ENCODE measurements at places on chromosomes 12 and 14.

DNA sequence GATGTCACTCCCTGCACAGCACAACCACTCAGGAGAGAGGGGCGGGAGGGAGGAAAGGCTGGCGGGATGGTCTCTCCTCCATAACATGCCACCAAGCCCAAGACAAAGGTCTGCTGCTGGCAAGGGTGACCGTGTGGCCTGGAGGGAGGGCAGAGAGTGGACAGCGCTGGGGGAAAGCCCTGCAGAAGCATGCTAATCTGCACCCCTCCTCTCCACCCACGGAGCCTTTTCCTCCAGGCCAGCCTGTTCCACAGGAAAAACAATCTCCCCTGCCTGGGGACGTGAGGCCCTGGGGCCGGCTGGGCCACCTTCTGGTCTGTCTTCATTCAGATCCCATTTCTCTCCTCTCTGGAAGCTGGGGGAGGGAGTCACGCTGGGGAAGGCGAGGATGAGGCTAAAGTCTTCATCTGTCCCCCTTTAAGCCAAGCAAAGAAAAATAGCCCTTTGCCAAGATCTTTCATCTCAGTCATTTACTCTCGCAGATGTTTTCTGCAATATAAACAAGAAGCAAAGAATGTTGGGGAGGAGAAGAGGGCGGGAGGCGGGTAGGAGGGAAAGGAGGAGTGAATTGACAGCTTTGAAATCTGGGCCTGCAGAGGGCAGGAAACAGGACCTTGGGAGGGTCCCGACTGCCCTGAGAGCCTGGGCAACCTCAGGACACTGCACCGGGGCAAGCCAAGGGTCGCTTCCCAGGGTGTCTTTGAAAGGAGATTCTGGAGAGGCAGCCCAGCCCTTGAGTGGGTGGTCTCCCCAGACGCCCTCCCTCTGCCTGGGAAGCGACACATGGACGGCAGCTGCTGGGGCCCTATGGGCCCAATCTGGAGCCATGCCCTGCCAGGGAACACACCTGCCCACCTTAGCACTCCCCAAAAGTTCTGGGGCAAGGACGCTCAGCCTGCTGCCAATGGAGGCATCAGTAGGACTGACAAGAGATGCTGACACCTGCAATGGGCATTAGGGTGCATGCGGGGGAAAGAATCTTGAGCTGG lies 133.6 kb downstream of the ZFP36L1 start:
- peak; percentile 12 for DNase-seq

- DNase-seq: no peak
These were observed 7.9 kb downstream of the MIA2 start for GRCh38 chr14:39241637-39242036.

- no peak for DNase-seq
These were observed 359.7 kb downstream of the AACS start for GRCh38 chr12:125424909-125425308.

DNA sequence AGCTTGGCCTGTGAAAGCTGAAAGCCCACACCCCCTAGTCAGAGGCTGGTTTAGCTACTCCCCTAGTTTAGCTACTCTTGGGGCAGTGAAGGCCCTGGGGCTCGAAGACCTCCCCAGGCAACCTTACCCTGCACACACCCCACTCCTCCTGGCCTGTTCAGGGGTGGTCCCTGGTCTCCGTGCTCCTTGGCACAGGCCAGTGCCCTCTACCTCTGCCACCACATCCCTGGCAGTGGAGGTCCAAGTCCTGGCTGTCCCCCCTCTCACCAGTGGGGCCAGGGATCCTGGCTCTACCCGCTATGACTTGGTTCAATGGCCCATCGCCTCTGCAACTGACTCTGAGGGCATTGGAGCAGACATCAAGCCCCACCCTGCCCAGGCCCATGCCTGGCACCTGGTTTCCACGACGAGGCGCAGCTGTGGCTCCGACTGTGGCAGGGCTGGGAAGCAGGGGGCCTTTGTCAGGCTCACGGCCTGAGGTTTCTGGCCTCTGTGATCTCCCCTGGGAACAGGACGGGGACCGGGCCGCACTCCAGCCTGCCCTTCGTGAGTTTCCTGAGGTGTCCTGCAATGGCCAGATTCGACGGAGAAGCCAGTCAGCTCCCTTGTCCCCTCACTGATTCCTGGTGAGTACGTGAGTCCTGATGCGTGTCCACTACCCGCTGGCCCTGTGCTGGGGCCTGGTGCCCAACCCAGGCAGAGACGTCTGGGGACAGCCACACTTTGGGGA lies 5.7 kb downstream of the TMEM121 start:
- no peak for DNase-seq

GRCh38 chr12:116074686-116075085 lies 202.8 kb downstream of the MED13L start:
- DNase-seq: no peak
